ENCODE measurements at places on chromosomes 11 and 22. TPM values are rescaled to one million over a fixed set of nuclear protein-coding genes. Genes with fewer than 3 reads are reported as not detected.

- H3K27me3 ChIP-seq: no peaks in the 10 kb centered on the region
- peaks cover 42% of the 10 kb centered on the region for H3K4me1 ChIP-seq
- H3K36me3 ChIP-seq: peaks cover 23% of the 10 kb centered on the region
Observed at GRCh38 chr11:64765851-64766665, 6.3 kb upstream of the PYGM start.

- no peak overlapping the region for H3K4me3 ChIP-seq
- no peaks in the 10 kb centered on the region for H3K36me3 ChIP-seq
- H3K4me1 ChIP-seq: peaks cover 39% of the 10 kb centered on the region
- no peak overlapping the region for H3K27ac ChIP-seq
Observed at GRCh38 chr11:31877083-31877482, 66.0 kb upstream of the PAX6 start.

RASSF10 gene
- total RNA-seq: 2.9 TPM

- no peaks in the 10 kb centered on the region for H3K27me3 ChIP-seq
- no peaks in the 10 kb centered on the region for H3K4me1 ChIP-seq
- DNase-seq: no peak
Observed at GRCh38 chr11:46315783-46316563, 31.3 kb upstream of the DGKZ start.

DNA sequence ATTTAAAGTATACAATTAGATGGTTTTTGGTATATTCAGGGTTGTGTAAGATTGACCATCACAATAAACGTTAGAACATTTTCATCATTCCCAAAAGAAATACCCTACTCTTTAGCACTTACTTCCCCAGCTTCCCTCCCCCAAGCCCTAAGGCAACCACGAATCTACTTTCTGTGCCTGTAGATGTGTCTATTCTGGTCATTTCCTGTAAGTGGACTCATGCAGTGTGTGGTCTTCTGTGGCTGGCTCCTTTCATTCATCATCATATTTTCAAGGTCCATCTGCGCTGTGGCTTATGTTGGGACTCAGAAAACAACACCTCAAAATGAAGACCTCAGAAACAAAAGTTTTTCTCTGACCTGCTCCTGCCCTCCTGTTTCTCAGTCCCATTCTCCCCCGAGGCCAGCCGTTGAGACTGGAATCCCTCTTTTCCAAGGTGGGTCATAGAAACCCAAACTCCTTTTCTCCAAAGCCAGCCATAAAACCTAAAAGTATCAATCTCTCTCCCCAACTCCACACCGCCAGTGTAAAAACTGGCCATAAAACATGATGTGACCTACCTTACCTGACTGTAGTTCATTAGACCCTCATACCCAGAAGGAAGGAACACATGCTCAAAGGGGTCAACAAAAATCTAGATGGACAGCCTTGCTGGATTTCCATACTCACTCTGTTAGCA is 12.9 kb upstream of the TMPRSS13 start:
- H3K27me3 ChIP-seq: no peaks in the 10 kb centered on the region
- no peaks in the 10 kb centered on the region for H3K36me3 ChIP-seq
- no peak for DNase-seq

PATE4 gene
- total RNA-seq: not detected

SERPINH1 gene
- total RNA-seq: 589 TPM

DNA sequence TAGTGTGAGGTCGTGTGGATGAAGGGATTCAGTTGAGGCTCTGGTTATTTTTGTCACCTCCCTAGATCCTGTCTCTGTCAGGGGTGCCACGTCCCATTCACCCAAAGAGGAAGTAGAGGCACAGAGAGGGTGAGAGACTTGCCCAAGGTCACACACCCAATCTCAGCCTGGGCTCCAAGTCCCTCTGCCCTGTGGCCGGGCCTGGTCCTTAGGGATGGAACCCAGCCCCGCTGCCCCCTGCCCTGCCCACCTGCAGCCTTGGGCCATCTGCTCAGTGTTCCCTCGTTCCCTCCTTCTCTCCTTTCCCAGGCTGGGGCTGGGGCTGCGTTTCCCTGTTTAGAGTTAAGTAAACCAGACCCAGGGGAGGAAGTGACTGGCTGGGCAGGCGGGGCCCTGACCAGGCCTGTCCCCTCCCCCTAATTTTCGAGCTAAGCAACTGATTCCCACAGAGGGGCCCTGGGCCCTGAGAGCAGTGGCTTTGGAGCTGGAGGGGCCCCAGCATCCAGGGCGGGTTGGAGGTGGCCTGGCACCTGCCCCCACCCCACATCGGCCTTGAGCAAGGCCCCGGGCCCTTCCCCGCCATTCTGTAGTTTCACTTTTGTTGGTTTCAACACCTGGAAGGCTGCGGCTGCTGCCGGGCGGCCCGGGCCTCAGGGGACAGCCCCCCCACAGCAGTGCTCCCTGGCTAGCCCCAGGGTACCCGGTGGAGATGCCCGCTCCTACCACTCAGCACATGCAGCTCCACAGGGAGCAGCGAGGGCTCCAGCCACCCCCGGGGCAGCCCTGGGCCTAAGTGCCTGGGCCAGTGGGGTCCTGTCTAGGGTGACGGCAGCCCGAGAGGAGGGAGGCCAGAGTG is 1.5 kb downstream of the TCIRG1 start:
- peak; percentile 45 for DNase-seq
- no peaks in the 10 kb centered on the region for H3K27me3 ChIP-seq
- no peak overlapping the region for H3K27ac ChIP-seq
- no peaks in the 10 kb centered on the region for H3K36me3 ChIP-seq
- no peak overlapping the region for H3K4me3 ChIP-seq
- peaks cover 16% of the 10 kb centered on the region for H3K4me1 ChIP-seq

GRCh38 chr11:35082321-35083180 is 56.4 kb upstream of the CD44 start:
- no peak overlapping the region for H3K27ac ChIP-seq
- no peaks in the 10 kb centered on the region for H3K4me1 ChIP-seq
- H3K4me3 ChIP-seq: no peak overlapping the region
- H3K36me3 ChIP-seq: no peaks in the 10 kb centered on the region
- H3K27me3 ChIP-seq: no peaks in the 10 kb centered on the region

- no peaks in the 10 kb centered on the region for H3K36me3 ChIP-seq
- H3K4me1 ChIP-seq: peaks cover 7% of the 10 kb centered on the region
- H3K27me3 ChIP-seq: no peaks in the 10 kb centered on the region
- H3K27ac ChIP-seq: no peak overlapping the region
- no peak for DNase-seq
- H3K4me3 ChIP-seq: no peak overlapping the region
Observed at GRCh38 chr11:35750981-35751663, 88.5 kb downstream of the TRIM44 start.

CALCA gene
- total RNA-seq: not detected

ABTB2 gene
- total RNA-seq: 0.84 TPM

MMP12 gene
- not detected for total RNA-seq

DNA sequence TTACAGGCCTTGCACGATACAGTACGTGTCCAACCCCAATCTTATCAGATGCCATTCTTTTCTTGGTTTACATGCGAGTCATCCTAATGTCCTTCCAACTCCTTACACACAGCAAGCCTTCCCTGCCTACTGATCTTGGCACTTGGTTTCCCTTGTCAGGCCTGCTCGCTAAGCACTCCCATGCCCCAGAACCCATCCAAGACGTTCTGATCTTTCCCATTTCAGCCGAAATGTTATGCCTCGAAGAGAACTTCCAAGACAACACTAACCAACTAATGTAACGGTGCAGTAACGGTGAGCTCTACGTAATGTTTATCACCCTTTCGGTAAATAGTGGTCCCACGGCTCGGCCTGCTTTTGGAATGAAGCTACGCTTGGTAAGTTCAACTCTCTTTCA is 521 bp downstream of the PES1 start:
- peaks cover 11% of the 10 kb centered on the region for H3K4me1 ChIP-seq
- H3K27me3 ChIP-seq: peaks cover 25% of the 10 kb centered on the region
- peak overlapping the region; percentile 87 for H3K4me3 ChIP-seq
- no peak for DNase-seq
- H3K27ac ChIP-seq: no peak overlapping the region
- no peaks in the 10 kb centered on the region for H3K36me3 ChIP-seq

- DNase-seq: no peak
- no peaks in the 10 kb centered on the region for H3K27me3 ChIP-seq
- no peaks in the 10 kb centered on the region for H3K36me3 ChIP-seq
- no peak overlapping the region for H3K27ac ChIP-seq
Observed at GRCh38 chr11:100970283-100971164, 159.1 kb downstream of the PGR start.

DNA sequence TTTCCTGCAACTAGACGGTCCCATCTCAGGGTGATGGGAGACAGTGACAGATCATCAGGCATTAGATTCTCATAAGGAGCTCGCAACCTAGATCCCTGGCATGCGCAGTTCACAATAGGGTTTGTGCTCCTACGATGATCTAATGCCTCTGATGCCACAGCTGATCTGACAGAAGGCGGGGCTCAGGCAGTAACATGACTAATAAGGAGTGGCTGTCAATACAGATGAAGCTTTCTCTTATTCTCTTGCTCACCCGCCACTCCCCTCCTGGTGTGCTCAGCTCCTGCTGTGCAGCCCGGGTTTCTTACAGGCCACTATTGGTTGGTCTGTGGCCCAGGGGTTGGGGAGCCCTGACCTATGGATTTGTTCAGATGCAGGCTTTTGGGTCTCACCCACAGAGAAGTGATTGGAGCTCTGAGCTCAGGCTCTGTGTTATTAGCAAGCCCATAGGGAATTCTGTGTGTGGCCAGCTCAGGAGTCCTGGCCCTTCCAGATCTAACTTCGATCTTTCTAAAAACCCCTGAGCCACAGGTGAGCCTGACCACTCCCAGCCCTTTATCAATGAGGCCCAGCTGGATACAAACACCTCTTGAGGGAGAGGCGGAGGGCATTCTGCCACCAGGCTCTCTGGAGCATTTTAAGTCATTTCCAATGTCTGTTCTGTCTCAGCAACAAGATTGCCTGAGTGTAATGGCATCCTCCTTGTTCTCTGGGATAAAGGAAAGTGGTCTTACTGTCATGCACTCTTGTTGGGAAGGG is 351.8 kb downstream of the BUD13 start:
- peaks cover 10% of the 10 kb centered on the region for H3K4me1 ChIP-seq
- H3K27me3 ChIP-seq: no peaks in the 10 kb centered on the region
- H3K27ac ChIP-seq: no peak overlapping the region
- H3K4me3 ChIP-seq: no peak overlapping the region

DNA sequence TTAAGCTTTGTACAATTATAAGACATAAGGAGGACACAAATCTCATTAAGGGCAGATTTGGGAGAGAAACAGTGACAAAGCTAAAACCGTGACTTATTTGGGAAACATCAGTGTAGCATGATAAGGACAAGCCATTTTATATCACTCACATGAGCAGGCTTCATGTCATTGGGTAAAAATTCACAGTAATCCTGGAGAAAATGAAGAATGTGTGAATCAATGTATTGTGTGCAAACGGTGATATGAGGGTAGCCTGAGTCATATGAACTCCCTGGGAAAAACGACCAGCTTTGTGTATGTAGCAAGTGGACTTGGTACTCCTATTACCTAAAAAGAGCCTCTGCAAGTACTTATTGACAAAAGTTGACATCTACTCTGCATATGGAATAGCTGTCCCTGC is 6.0 kb upstream of the TRIM34 start:
- no peak overlapping the region for H3K4me3 ChIP-seq
- no peak for DNase-seq
- no peak overlapping the region for H3K27ac ChIP-seq
- no peaks in the 10 kb centered on the region for H3K4me1 ChIP-seq
- no peaks in the 10 kb centered on the region for H3K27me3 ChIP-seq

DNA sequence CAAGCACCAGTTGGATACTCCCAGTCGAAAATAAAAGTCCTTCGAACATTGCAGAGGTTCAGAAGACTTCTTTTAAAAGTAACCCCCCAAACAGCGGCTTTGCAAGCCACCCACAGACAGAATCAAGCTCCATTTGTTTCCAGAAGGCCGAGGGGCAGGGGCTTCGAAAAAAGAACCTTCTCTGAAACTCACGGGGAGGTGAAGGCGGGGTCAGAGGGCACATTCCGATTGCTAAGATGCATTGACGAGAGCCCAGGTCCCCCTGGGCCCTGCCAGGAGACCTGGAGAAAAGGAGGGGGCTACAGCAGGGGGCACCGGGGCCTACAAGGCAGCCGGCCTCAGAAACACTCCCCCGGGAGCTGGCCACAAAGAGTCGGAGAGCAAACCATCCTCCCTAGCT is 306.8 kb downstream of the MN1 start:
- H3K4me1 ChIP-seq: peaks cover 27% of the 10 kb centered on the region
- no peaks in the 10 kb centered on the region for H3K27me3 ChIP-seq
- H3K36me3 ChIP-seq: no peaks in the 10 kb centered on the region
- peak overlapping the region; percentile 90 for H3K27ac ChIP-seq
- H3K4me3 ChIP-seq: no peak overlapping the region
- peak; percentile 92 for DNase-seq

DNA sequence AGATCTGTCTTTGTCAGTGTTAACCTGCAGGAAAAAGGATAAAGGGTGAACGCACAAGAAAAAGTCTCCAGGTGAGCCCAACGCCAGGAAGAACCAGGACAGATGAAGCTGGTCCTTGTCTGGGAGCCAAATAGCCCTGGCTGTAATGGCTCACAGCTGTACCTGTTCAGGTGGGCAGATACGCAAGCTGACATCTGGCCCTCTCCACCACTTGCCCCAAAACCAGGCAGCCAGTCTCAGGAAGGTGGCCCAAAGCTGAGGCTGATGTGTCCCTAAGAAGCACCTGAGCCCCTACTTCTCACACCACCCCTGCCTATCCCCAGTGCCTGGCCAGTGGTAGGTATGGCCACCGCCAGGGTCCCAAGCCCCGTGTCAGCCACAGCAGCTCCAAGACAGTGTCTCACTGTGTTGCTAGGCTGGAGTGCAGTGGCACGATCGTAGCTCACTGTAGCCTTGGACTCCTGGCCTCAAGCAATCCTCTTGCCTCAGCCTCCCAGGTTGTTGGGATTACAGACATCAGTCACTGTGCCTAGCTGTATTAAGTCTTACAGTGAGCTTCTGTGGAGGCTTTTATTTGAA is 14.8 kb downstream of the TOP3B start:
- no peaks in the 10 kb centered on the region for H3K27me3 ChIP-seq
- H3K36me3 ChIP-seq: no peaks in the 10 kb centered on the region
- H3K4me1 ChIP-seq: no peaks in the 10 kb centered on the region

NAV2 gene
- 9.6 TPM for total RNA-seq

BAIAP2L2 gene
- total RNA-seq: 2.6 TPM

SLC22A6 gene
- total RNA-seq: not detected

CAPN1 gene
- total RNA-seq: 24.3 TPM

PPP2R1B gene
- 47.8 TPM for total RNA-seq

DNA sequence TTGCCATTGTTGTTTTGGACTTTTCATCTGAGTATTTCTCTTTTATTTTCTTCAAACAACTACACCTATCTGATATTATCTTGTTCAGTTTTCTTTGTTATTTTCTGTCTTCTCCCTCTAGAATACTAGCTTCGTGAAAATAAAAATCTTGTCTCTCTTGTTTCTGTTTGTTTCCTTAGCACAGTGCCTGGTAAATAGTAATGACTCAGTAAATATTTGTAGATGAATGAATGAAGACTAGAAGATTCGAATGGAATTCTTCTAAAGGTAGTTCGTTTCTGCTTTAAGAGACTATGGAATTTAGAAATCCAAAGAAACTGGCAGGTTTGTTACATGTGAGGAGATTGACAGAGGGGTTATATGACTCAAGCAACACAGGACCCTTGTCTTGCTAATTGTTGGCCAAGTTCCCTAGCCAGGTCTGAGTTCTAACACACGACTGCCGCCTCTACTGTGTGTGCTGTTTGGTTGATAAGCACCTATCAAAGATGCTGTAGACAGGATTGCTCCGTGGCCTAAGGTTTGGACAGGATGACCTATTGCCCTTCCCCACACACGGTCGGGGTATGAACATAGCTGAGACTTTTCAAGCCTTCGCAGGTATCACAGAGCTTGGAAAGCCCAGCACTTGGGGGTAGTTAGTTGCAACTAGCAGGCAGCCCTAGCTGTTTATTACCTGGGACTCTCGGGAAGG is 831 bp upstream of the TMEM135 start:
- peak overlapping the region; percentile 75 for H3K27ac ChIP-seq
- H3K36me3 ChIP-seq: no peaks in the 10 kb centered on the region
- H3K4me1 ChIP-seq: peaks cover 25% of the 10 kb centered on the region
- peak overlapping the region; percentile 89 for H3K4me3 ChIP-seq

GRCh38 chr22:22687638-22688500 is 43.5 kb downstream of the GGTLC2 start:
- peak; percentile 67 for DNase-seq
- no peaks in the 10 kb centered on the region for H3K36me3 ChIP-seq

Measured in neural progenitor cell (in vitro differentiated cells).